ENCODE measurements at places on chromosomes 11 and 22.

- no peak for DNase-seq
These were observed 44.2 kb downstream of the CERK start for GRCh38 chr22:46693634-46694415.

DNA sequence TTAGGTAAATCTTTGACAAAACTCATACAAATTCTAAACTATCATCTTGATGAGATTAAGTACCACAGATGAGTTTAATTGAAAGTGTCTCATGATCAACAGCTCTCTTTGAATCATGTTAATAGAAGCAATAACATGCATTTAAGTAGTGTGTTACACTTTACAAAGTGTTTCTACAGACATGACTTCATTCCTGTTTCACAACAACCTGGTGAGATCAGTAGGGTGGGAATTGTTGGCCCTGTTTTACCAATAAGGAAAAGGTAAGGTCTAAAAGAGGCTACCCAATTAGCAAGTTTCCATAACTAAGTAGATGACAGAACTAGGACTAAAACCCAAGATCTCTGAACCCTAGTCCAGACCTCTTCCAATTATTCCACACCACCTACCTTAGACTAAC lies 12.7 kb upstream of the PRSS23 start:
- no peak for DNase-seq

DNA sequence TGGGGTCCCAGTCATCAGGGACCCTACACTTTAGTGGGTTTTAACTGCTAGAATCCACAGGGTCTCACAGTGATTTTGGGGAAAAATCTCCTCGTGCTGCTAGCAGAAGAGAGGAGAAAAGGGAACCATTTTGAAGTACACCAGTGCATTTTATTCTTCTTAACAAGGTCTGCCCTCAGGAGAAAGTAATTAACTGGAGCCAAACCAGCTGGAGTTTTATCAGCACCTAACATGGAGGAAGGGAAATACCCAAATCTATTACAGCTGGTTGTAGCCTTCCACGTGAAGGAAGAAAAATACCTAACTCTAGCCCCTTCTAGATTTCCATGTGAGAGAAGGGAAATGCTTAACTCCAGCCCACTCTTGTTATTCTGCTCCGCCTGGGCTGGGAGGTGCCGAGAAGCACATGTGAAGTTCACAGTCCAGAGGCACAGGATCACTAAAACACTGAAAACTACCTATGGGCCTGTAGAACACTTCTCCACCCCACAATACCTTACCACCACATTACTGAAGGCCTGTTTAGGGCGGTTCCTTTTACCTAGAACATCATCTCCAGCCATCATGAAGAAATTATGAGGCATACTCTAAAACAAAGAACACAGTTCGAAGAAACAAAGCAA lies 31.3 kb upstream of the TEAD1 start:
- no peak for DNase-seq

GRCh38 chr22:48748860-48749554 lies 1078.7 kb downstream of the BRD1 start:
- DNase-seq, result no peak

DNA sequence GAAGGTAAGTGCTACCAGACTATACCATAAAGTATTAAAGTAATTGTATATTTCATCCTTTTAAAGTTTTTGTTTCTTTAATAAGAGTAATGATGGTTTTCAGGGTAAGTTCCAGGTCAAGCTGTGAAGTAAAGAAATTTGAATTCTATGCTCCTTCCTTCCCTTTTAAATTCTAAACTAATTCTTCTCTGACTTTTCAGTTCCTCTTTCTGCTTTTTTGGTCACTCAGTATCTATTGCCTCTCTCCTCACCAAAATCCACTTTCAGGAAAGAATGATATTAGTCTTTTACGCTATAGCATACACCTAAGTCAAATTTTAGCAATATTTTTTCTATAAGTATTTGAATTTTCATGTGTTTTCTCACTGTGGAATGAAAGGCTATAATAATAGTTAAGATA lies 8.2 kb downstream of the MMP8 start:
- no peak for DNase-seq

DNA sequence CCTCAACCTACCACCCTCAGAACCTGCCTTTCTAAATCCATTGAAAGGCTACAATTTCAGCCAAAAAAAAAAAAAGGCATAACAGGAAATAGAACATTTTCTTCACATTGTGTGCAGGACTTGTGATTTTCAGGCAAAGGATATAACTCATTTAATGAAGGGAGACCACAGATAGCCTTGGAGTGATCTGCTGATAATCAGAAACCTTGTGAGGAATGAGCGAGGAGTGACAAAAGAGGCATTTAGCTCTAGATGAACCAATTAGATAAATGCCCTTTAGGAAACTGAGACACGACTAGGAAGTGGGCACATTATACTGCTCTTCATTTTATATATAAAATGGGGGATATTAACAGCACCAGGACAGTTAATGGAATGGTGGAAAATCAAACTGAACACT lies 216.5 kb upstream of the GRIA4 start:
- DNase-seq, result no peak

DNA sequence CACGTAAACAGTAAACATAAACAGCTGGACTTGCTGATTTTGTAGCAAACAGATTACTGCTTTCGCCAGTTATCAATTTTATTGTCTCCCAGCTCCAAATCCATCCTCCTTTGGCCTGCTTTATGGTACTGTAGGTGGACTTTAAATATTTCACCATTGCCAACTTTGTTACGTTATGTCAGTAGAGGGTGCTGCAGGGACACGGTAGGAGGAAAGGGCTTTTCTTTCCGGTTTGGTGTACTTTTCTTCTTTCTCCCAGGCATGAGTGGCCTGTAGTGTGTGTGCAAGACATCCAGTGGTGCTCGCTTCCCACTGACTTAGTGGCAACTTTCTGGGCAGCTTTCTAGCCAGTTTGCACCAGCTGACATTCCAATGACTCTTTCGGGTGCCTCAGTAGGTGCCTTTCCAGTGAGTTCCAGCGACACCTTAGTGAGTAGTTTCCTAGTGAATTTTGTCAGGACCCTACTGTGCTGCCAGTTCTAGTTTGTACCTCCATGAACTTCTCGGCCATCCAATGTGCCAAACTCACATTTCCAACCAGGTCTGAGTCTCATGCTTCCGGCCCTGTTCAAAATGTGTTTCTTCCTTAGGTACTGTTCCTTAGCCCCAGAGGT lies 267.6 kb upstream of the TENM4 start:
- no peak for DNase-seq

DNA sequence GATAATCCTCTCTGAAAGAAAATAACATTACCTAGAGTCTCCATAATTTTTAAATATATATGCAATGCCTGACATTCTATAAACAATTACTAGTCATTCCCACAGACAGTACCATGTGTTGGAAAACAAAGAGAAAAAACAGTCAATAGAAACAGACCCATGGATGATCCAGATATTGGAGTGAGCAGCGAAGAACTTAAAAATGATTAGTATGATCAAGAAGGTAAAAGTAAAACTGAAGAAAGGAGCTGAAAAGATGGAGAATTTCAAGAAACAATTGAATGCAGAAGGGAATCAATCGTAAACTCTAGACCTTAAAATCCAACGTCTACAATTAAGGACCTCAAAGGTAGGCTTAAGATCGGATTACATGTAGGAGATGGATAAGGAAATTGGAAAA lies 330.6 kb downstream of the SHANK2 start:
- DNase-seq, result no peak

- no peak for DNase-seq
These were observed 16.0 kb downstream of the TMEM123 start for GRCh38 chr11:102436561-102436960.

DNA sequence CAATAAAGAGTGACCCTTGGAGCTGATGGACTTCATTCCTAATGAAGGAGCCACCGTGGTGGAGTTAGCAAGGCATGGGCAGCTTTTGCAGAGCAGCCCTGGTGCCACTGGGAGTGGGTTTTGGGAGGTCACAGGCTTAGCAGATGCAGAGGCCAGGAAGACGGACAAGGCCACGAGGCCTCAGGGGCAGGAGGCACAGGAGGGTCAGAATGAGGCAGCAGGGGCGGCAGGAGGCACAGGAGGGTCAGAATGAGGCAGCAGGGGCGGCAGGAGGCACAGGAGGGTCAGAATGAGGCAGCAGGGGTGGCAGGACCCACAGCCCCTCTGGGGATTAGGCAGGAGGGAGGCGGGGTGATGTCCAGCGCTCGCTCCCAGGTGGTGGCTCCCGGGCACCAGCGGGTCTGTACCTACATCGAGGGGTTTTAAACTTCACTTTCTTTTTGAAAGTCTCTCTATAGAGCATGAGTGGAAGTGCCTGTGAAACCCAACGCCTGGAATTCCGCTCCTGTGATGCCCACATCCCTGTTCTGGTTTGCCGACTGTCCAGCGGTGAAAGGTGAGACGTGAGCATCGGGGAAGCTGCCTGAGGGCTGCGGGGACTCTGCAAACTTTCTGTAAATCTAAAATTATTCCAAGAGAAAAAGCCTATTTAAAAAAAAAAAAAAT lies 521.6 kb downstream of the BRD1 start:
- DNase-seq, result no peak

GRCh38 chr11:100600941-100601340 lies 86.1 kb upstream of the ARHGAP42 start:
- DNase-seq, result no peak

- no peak for DNase-seq
These were observed 1.4 kb upstream of the NEFH start for GRCh38 chr22:29478326-29479276.

DNA sequence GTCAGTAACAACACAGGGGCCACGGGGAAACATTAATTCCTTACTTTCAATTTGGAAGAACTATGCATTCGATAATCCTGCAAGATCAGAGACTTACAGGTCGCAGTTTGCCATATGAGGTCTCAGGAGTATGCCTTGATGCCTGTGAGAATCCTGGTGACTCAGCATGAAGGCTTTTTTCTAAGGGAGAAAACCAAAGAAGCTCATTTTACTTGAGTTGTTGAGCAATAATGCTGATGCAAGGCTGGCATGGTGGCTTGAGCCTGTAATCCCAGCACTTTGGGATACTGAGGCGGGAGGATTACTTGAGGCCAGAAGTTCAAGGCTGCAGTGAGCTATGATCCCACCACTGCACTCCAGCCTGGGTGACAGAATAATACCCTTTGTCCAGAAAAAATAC lies 26.6 kb downstream of the ATG16L2 start:
- DNase-seq, result no peak

DNA sequence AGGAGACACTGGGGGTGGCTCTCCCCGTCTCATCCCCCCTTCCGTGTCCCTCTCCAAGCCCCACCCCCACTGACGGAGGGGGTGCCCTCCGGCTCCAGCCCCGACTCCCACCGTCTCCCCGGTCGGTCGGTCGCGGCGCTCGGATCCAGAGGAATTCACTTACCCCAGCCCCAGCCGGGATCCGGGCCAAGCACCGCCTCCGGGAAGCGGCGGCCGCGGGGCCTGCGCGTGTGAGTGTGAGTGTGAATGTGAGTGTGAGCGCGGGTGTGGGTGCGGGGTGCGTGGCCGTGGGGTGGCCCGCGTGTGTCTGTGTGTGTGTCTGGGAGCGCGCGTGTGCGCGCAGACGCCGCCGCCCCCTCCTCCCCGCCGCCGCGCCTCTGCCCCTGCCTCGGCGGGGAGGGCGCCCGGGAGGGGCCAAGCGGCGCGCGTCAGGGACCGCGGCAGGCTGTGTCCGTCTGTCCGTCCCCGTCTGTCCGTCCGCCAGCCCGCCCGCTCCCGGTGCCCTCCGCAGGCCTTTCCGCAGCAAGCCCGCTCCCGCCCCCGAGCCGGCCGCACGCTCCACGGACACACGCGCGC lies at the start of gene ELFN2:
TSS of gene ELFN2 (minus strand) at position 345 of the 576 bp plus-strand sequence. CDS start 51,945 bp downstream, outside the sequence.
- DNase-seq, result no peak

DNA sequence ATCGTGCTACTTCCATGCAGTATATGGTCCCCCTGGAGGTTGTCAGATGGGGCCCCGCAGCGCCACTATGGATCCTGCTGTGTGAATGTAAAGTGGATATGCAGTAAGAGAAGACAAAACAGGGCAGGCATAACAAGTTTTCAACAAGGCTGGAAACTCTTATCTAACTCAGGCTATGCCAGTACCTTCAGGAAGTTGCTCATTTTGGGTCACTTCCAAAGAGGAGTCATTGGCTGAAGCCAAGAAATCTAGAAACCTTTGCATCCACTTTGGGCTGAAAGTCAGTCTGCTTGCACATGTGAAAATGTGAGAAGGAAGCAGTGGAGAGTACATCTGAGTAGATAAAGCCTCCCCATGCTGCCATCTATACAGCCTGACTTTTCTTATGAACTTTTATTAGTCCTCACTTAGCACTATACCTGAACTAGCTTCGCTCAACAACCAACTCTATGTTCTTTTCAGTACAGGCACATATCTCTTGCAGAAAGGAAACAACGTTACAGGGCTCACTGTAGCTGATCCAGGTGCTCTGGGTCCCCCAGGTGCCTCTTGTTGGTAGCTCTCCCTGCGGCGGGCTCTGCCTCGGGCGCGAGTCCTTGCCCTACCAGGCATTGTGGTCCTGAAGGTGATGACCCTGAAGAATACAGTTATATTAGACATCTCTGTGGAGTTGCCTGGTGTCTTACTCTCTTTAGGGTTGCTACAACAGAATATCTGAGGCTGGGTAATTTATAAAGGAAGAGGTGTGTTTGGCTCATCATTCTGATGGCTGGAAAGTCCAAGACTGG lies 12.4 kb downstream of the PIWIL3 start:
- no peak for DNase-seq

- DNase-seq, result no peak
These were observed 714.0 kb downstream of the NTM start for GRCh38 chr11:132084433-132084832.

- DNase-seq, result no peak
These were observed 14.4 kb upstream of the CDC42EP1 start for GRCh38 chr22:37545703-37546436.

- DNase-seq, result no peak
These were observed 89.4 kb downstream of the PKNOX2 start for GRCh38 chr11:125253795-125254525.

DNA sequence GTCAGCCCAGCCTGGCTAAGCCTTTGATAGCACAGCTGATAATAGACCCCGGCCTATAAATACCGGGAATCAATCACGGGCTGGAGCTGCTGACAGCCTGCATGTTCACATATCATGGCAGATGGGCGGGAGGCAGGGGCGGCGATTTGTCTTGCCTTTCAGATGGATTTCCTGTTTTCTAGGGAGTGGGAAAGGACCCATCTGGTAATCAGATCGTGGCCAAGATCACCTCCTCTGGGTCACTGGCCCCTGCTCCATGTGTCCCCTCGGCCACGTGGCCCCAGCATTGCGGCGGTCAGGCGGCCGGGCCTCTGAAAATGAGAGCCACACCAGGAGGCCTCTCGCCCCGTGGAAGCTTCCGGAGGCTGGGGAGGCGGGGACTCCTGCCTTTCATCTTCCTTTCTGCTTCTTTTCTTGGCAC lies 36.6 kb downstream of the SMIM38 start:
- no peak for DNase-seq

GRCh38 chr22:39721206-39722031 lies 150.9 kb downstream of the CACNA1I start:
- no peak for DNase-seq

- no peak for DNase-seq
These were observed at the start of gene TUB for GRCh38 chr11:8080674-8081590. TUB (plus strand) TSS chr11:8081211; CDS start chr11:8081511, 300 bp downstream.

All from stimulated activated CD8-positive, alpha-beta memory T cell treated with anti-CD3 and anti-CD28 coated beads, Interleukin-15, amount 100 ng/mL, for 4 hours (primary cell).